ENCODE measurements at places on chromosomes 5 and 9.

DNA sequence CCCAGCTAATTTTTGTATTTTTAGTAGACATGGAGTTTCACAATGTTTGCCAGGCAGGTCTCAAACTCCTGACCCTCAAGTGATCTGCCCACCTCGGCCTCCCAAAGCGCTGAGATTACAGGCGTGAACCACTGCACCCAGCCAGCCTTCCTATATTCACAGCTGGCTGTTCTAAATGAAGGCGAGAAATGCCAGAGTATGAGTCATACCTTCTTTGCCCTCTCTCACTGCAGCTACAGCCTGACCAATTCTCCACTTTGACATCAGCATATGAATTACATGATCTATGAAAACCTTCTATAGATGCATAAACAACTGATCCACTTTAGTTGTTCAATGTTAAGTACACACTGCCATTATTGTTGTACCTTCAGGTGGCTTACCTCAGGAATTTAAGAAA, 14.5 kb downstream of the APTX start:
- DNase-seq: no peak

GRCh38 chr5:10233011-10233410, 16.7 kb downstream of the ATPSCKMT start:
- DNase-seq: no peak

GRCh38 chr5:6202968-6203365, 175.4 kb downstream of the MED10 start:
- DNase-seq: no peak

DNA sequence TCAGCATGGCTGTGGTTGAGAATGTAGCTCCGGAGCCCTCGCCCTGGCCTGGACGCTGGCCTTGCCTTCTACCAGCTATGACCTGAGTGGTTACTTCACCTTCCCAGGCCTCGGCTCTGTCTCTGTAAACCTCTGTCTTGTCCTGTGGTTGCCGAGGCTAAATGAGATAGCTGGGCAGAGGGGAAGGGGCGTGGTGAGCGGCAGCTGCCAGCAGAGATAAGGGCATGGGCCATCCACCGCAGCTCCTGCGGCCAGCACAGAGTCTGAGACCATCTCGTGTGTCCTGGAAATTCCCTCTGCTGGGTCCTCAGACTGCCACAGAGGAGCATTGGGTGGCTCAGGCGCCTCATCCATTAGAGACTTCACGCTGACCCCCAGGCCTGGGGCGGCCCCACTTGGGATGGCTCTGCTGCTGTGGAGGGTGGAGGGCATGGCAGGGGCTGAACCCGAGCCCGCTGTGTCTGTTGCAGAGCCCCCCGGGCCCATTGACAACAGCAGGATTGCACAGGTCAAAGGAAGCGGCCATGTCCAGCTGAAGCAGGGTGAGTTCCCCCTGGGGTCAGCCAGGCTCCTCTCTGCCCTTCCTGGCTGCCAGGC, 43.9 kb downstream of the USP20 start:
- no peak for DNase-seq

DNA sequence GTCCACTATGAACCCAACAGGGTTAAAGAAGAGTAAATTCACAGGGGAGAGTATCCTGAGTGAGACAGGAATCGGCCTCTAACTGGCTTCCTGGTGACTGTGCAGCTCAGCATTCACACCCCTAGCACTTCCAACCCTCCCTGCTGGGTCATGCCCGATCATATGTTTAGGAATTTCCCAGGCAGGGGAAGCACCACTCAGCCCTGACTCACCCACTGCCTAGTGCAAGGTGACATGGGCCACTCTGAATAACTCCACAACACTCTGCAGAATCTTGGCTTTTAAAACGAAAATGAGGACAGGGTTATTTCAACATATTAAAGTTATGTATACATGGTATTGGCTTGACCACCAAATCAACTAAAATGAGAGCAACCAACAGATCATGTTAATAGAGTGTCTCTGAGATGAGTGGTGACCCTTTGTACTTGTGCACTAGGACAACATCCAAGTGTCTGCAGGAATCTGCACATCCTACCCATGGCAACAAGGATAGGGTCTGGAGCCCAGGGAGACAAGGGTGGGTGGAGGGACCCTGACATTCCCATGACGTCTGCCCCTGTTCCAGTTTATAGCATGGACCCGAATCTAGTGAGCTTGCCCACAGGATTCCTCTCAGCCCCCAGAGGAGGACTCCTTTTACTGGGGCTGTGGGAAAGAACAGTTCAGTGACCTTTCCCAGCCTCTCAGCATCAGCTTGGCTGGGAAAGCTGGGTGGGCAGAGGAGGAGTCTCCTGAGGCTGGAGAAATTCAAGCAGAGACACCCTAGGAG, 485.8 kb downstream of the SEMA5A start:
- DNase-seq: no peak

- DNase-seq: no peak
Measured at GRCh38 chr9:113508111-113508749, 44.7 kb downstream of the RGS3 start.

- DNase-seq: no peak
Measured at GRCh38 chr5:74412066-74412465, 228.5 kb downstream of the ENC1 start.

- no peak for DNase-seq
Measured at GRCh38 chr9:118104363-118104762, 400.2 kb downstream of the TLR4 start.

DNA sequence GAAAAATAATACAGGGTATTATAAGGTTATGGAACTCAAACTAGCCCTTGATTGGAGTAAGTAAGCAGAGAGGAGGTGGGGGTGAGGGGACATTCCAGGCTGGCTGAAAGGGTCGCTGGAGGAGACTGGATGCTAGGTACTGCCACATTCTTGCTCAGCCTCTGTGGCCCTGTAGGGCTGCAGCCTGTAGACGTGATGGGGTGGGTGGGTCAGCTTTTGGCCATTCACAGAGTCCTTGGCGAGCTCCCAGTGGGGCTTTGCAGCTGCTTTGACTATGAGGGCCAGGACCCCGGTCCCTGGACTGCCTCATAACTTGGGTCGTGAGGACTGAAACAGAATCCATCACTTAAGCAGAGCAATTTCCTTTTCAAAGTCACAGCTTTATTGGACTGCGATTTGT, 4.2 kb upstream of the GDNF start:
- no peak for DNase-seq

- DNase-seq: peak; percentile 8
Measured at GRCh38 chr5:174323878-174324281, 278.4 kb downstream of the NSG2 start.

GRCh38 chr5:60852940-60853339, 8.9 kb upstream of the ELOVL7 start:
- no peak for DNase-seq

- DNase-seq: no peak
Measured at GRCh38 chr5:5980538-5980895, 397.8 kb downstream of the MED10 start.

- DNase-seq: no peak
Measured at GRCh38 chr5:37015795-37016666, 139.5 kb downstream of the NIPBL start.

DNA sequence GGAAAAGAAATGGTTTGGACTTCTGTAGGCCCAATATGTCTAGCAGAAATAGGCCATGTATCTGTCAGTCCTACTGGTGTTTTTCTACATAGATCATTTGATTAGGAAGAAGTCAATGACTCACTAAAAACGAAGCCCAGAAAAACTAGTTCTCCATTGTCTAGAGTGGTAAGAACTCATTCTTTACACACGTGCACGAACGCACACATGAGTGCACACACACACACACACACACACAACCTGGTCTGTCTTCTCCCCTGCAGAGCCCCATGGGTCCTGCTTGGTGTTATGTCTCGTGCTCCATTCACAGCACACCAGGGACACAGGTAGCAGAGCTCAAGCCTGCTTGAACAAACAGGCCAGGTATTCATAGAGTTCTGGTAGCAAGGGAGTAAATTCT, 14.9 kb upstream of the FCN1 start:
- DNase-seq: no peak

DNA sequence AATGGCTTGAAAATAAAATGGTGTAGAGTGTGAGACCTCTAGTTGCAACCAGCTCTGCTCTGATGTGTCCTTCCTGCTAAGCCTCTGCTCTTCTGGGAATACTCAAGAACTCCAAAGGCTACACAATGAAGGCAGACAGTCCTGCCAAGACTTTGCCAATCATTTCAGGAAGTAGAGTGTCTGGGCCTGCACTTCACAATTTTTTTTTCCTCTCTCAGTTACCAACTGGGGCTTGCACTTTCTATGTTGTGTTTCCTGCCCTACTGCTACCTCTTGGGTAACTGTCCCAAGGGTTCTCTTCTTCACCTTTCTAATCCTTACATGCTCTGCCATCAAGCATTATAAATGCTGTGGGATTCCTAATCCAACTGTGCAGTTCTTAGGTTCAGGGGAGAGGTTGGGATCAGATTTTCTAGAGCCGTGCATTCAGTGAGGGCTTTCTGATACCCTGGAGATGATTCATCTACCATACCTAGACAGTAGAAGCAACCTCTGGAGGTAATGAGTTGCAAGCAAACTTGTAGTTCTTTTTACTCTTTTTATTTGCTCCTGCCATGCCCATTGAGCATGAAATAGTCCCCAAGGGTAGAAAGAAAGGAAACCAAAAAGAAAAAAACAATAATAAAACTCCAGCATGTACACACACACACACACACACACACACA, 365.9 kb downstream of the MLLT3 start:
- DNase-seq: no peak

DNA sequence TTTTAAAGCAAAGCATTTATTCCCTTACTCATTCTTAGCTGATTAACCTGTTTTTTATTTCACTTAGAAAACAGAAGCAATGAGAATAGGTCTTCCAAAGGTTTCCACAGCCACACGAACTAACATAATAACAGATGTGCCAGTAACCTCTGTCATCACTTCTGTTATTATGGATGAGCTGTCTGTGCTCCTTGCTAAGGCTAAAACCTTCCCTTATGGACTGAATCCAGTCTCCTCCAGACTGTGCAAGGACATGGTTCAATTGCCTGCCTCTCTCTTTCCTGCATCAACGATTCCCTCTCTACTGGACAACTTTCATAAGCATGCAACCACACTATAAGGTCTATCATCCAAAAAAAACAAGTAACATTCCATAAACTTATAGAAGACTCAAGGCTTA, 1446.2 kb downstream of the MAT2B start:
- DNase-seq: no peak

- DNase-seq: no peak
Measured at GRCh38 chr5:157714596-157714864, 16.7 kb upstream of the THG1L start.

GRCh38 chr5:135114759-135115158, 80.7 kb upstream of the PITX1 start:
- DNase-seq: no peak

DNA sequence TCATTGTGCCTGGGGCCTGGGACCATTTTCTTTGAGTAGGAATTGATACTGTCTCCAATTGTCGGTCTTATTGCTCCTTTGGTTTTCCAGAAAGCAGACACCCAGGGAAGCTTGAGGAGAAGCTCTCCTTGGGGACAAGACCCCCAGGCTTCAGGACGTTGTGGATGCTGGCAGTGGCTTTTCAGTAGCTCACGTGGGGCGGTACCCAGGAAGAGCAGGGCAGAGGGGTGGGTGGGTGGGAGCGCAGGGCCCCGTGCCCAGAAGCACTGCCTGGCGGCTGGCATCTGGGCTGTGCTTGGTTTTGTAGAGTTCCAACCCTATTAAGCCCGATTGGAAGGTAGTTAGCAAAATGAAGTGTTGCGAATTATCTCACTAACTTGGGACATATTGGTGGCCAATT, 374.2 kb upstream of the IRX1 start:
- DNase-seq: no peak

DNA sequence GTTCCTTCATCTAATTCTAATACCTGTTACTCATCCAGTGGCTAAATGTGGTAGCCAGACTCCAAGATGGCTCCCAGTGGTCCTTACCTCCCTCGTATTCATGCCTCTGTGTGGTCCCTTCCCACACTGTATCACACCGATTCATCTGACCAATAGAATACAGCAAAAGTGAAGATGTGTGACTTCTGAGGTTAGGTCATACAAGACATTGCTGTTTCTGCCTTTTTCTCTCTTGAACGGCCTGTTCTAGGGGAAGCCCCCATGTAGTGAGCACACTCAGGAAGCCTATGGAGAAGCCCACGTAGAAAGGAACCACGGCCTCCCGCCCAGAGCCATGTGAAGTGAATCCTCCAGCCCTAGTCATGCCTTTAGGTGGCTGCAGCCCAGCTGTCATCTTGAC, 9.4 kb upstream of the C5 start:
- no peak for DNase-seq

DNA sequence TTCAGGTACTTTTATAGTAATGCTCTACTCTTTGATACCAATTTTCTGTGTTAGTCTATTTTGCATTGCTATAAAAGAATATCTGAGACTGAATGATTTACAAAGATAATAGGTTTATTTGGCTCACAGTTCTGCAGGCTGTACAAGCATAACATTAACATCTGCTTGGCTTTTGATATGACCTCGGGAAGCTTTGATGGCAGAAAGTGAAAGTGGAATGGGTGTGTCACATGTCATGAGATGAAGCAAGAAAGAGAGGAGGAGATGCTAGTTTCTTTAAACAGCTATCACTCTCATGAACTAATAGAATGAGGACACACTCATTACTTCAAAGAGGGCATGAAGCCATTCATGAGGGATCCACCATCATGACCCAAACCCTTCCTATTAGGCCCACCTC, 270.9 kb upstream of the IL12B start:
- peak; percentile 2 for DNase-seq

DNA sequence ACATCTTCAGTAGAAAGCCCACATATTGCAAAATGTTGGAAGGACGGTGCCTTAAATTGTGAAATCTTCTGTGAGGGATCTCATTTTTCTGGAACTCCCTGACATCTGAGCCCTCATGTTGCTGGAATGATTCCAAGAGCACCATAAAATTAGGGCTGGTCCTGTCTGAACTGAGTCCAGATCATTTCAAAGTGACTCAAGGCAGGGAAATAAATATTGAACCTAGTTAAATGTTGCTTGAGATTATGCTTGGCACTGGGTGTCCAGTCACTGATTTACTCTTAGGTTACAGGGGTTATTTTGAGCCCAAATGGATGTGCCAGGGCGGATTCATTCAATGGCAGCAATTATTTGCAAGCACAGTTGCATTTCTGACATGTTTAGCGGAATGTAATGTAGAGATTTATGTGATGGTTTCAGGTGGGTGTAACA, 437.0 kb downstream of the PIK3R1 start:
- no peak for DNase-seq

DNA sequence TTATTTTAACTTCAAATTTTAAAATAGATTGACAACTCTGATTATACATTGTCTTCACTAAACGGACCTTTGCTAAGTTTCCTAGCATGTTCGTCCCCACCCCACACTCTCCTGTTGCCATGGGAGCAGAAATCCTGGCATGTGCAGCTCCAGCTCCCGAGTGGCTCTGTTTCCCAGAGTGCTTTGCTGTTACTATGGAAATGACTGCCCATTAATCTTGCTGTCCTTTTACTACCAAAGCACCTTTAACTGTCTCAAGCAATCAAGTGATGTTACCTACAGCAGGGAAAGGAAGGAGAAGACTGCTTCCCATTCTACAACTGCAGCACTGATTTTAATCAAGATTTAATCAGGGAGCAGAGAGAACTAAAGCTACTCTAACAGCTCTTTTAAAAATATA, 212.0 kb upstream of the KIF2A start:
- DNase-seq: no peak

- no peak for DNase-seq
Measured at GRCh38 chr9:130205912-130206311, 33.7 kb downstream of the NCS1 start.

- no peak for DNase-seq
Measured at GRCh38 chr5:161432798-161433197, 113.7 kb downstream of the GABRB2 start.

- peak; percentile 24 for DNase-seq
Measured at GRCh38 chr5:41482715-41483114, 27.7 kb downstream of the PLCXD3 start.
